ENCODE measurements at places on chromosomes 16 and 17.

- DNase-seq, result peak; percentile 39
These were observed 794 bp upstream of the CPNE7 start for GRCh38 chr16:89574681-89575246.

- DNase-seq, result no peak
These were observed 83.1 kb upstream of the IRX5 start for GRCh38 chr16:54847609-54848008.

DNA sequence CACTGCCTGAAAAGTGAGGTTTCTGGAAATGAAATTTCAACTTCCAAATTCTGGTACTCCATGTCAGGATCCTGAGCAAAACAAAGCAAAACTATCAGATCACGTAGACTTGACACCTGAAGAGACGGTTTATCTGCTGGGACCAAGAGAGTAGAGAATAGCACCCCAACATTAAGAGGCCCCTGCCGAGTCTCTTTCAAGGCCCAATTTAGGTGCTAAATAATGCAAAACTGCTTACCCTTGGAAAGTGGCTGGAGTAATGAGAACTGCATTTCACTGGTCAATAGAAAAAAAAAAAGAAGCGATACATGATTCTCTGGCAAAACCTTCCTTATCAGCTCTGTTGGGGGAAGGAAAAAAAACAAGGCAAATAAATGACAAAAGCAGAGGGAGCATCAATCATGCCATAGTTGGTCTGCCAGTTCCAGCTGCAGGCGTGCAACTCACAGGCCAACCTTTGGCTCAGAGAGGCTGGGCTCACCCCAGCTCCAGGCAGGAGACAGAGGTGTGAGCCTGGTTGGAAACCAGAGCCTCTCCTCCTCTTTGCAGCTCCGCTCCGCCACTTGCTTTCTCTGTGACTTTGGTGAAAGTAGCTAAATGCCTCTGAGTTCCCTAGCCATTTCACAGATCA is 595.2 kb downstream of the TOX3 start:
- no peak for DNase-seq

DNA sequence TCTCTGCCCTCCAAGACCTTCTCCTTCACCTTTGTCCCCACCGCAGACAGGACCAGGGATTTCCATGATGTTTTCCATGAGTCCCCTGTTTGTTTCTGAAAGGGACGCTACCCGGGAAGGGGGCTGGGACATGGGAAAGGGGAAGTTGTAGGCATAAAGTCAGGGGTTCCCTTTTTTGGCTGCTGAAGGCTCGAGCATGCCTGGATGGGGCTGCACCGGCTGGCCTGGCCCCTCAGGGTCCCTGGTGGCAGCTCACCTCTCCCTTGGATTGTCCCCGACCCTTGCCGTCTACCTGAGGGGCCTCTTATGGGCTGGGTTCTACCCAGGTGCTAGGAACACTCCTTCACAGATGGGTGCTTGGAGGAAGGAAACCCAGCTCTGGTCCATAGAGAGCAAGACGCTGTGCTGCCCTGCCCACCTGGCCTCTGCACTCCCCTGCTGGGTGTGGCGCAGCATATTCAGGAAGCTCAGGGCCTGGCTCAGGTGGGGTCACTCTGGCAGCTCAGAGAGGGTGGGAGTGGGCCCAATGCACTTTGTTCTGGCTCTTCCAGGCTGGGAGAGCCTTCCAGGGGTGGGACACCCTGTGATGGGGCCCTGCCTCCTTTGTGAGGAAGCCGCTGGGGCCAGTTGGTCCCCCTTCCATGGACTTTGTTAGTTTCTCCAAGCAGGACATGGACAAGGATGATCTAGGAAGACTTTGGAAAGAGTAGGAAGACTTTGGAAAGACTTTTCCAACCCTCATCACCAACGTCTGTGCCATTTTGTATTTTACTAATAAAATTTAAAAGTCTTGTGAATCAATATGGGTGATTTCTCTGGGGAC is 12.2 kb downstream of the CX3CL1 start:
- DNase-seq, result no peak

DNA sequence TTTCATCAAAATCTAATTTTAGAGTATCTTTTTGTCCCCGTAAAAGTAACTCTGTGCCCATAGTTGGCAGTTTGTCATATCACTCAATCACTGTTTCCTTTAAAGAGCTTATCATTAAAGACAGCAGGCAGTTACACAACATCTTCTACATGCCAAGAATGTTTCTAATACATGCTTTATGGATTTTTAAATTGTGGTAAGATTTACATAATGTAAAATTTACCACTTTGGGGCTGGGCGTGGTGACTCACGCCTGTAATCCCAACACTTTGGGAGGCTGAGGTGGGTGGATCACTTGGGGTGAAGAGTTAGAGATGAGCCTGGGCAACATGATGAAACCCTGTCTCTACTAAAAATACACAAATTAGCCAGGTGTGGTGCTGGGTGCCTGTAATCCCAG is 687.2 kb downstream of the WWOX start:
- DNase-seq, result no peak

DNA sequence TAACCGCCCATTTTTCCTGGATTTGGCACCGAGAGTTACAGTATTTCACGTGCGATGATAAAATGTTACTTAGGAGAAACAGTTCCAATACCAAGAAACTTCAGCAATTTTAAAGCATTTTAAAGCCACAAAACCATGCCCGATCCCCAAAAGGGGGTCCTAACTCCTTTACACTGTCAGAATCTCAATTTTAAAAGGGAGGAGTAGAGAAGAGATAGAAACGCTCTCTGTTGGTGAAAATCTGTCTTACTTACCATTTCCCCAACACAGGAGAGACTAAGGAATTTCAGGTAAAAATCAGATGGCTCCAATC is 526 bp upstream of the RNASEK start:
- DNase-seq, result no peak

DNA sequence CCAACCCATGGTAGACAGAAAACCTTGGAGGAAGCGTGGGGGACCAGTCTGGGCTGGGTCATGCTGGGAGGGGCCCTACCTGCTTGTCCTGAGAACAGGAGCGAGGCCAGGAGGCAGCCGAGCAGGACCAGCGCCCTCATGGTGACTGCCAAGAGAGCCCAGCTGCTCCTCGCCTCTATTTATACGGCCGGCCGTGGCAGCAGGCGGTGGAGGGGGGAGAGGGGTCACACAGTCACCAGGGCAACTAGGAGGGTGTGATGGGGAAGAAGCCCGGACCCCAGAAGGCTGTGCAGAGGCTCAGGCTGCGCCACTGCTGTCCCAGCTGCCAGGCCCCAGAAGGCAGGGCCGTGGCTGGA is at the start of gene SRL:
Gene SRL, minus strand, starts transcription at position 153 of the 356 bp plus-strand sequence. Its CDS starts 13 bp downstream, at position 140.
- DNase-seq, result no peak

- no peak for DNase-seq
These were observed 186.2 kb downstream of the IRF8 start for GRCh38 chr16:86085161-86085611.

DNA sequence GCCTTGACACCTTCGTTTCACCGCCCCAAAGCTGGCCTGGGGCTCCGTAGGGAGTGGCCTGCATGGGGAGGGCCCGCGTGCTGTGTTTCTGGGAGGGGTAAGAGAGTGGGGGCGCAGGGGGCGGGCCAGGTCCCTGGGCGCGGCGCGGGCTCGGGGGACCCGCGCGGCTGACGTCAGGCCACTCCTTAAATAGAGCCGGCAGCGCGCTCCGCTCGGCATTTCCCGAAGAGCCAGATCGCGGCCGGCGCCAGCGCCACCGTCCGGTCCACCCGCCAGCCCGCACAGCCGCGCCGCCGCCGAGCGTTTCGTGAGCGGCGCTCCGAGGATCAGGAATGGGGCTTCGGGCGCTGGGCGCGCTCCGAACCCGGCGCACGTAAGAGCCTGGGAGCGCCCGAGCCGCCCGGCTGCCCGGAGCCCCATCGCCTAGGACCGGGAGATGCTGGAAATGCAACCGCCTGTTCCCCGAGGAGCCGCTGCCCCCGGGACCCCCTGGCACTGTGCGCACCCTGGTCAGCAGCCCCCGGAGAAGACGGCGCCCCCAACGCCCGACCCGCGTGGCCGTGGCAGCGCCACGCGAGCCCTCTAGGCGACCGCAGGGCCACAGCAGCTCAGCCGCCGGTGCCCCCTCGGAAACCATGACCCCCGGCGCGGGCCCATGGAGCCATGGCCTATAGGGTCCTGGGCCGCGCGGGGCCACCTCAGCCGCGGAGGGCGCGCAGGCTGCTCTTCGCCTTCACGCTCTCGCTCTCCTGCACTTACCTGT is at the start of gene HS3ST2:
Gene HS3ST2, plus strand, starts transcription at position 215 of the 763 bp plus-strand sequence. Its CDS starts 449 bp downstream, at position 664.
- DNase-seq, result no peak
